NCI-H187 (cell line): ENCODE measurements at places on chromosomes 6 and 20.

DNA sequence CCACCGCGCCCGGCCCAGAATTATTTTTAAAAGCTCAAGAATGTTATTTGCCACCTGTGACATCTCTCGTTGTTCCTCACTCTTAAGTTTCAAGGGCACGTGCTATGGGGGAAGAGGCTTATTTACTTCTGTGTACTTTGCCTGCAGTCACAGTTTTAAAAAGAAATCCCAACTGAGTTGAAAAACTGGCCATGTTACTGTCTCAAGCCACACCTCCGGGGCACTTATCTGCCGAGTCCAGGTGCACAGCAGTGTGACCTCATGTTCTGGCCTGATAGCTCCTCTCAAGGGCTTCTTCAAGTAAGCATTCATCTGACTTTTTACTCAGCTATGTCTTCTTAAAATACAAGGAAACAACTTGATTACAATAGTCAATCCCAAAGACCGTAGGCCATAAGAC lies 34.5 kb downstream of the SHLD1 start:
- DNase-seq: no peak

GRCh38 chr6:40960742-40961430 lies 78.1 kb downstream of the UNC5CL start:
- DNase-seq: no peak

DNA sequence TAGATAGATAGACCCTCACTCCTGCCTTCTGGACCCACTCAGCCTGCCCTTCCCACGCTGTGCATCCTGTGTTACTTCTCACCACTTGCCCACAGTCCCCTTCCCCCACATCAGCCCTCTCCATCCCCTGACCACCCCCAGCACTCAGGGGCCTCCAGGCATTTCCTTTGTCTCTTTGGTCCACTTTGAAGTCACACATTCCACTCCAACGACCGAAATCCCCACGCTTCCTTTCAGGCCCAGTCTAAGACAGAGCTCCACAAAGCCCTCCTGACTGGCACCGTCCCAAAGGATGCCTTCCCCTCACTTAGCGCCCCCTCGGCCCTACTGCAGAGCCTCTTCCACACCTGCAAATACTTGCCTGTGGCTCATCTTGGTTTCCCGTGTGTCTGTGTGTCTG lies 83.8 kb downstream of the FOXF2 start:
- no peak for DNase-seq

- no peak for DNase-seq
These were observed 2.5 kb downstream of the CCR6 start for GRCh38 chr6:167125410-167125809.

- no peak for DNase-seq
These were observed 239.9 kb downstream of the TSHZ2 start for GRCh38 chr20:53212018-53212417.

DNA sequence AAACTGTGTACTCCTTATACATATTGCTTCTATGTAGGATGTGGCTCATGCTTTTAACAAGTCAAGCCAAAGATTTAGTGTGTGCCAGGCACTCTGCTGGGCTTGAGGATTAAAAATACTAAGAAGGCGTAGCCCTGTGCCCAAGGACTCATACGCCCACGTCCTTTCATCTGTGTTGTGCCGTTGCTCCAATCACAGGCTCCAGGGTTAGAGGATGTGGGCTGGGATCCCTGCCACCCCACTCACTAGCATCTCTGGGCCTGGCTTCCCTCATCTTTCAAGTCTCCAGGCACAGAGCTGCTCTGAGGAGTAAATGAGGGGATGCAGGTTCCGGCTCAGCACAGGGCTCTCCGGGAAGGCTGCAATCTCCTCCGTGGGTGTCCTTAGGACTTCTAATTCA lies 214.2 kb downstream of the SYNDIG1 start:
- no peak for DNase-seq

GRCh38 chr6:32168807-32169591 lies 4.6 kb downstream of the EGFL8 start:
- no peak for DNase-seq

DNA sequence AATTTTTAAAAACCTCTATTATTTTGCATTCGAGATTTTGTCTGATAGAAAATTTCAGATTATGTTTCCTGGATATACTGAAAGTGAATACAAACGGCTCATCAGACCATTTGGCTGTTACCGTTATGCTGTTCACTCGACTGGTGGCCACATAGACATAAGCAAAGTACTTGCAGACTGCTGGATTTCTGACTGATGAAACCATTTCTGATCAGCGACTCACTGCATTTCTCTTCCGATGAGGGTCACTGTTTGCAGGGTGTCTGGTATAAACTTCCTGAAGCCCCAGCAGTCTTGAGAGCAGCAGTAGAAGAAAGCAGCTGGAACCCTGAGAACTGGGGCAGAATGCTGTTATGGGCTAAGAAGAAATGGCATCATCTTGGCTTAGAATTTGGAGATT lies 17.7 kb downstream of the SNX9 start:
- DNase-seq: no peak

DNA sequence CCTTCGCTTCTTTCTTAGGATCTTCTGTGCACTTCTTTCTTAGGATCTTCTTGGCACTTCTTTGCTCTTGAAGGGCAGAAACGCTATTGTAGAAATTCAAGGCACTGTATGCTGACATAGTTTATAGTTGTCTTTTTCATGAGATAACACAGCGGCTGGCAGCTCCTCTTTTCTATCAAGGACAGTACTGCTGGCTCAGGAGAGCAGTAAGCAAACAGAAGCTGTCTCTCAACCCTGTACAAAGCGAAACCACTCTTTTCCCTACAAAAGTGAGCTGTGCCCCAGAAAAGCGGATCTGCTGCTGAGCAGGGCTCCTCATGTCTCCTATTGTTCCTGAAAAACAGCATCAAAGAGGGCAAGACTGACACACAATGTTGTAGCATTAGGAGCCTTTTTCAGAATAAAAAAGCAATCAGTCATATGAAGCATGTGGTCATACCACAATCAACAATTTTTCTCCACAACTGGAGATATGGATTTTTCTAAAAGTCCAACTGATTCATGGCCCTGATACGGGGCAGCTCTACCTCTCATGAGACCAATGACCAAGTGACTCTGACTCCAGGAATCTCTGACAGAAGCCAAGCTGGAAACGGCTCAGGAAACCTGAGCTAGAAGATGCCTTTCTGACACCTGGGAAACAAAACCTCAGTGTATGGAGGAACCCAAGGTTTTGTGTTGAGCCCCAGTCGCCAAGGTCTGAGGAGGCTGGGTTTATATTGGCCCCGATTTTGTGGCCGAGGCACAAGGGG lies 255.9 kb downstream of the ESR1 start:
- no peak for DNase-seq

GRCh38 chr6:56757588-56757984 lies 114.9 kb upstream of the DST start:
- DNase-seq: no peak

DNA sequence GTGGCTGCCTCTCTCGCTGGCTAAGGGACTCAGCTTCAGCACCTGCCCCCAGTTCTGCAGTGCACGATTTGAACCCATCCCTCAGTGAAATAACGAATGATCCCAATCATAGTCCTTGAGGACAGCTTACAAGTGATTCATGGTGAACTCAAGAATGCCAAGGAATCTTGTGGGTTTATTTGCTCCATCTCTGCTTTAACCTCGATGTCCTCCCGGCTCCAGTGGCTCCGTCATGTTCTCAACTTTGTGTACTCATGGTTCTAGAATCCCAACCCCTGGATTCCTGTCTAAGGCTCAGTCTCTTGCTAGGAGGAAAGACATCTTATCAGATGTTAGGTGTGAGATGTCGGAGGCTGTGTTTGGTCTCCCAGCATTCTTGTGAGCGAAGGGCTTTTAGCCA lies 29.0 kb upstream of the GTSF1L start:
- DNase-seq: no peak

GRCh38 chr6:53203483-53203882 lies 54.8 kb upstream of the GCM1 start:
- DNase-seq: no peak

GRCh38 chr6:75376347-75377024 lies 91.9 kb upstream of the TMEM30A start:
- no peak for DNase-seq

DNA sequence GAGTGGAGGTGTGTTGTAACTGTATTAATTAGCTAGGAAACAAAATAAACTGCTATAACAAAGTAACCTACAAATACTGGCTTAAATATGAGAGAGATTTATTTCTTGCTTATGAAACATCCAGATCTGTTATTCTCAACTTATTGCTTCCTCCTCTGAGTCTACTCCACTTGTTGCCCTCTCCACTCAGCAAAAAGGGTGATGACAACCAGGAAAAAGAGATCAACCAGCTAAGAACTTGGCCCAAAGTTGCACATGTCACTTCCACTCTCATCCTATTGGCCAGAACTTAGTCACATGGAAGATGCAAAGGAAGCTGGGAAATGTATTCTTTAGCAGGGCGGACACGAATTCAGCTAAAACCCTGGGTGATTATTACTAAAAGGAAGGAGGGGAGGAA lies 5.2 kb upstream of the TP53RK start:
- no peak for DNase-seq

DNA sequence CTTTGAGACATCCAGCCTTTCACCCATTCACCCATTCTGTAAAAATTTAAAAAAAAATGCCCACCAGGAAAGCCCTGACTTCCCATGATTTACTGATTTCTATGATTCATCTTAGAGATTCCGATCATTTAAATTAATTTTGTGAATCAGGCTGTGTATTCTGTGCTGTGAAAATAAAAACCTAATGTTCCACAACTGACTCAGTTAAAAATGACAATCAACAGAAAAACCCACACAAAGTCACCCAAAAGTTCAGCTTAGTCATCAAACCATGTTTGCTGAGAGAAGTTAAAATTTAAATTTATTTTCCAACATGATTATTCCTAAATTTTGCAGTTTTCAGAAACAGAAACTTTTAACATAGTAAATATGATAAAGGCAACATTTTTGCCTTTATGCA lies 509.9 kb downstream of the TENT5A start:
- no peak for DNase-seq

DNA sequence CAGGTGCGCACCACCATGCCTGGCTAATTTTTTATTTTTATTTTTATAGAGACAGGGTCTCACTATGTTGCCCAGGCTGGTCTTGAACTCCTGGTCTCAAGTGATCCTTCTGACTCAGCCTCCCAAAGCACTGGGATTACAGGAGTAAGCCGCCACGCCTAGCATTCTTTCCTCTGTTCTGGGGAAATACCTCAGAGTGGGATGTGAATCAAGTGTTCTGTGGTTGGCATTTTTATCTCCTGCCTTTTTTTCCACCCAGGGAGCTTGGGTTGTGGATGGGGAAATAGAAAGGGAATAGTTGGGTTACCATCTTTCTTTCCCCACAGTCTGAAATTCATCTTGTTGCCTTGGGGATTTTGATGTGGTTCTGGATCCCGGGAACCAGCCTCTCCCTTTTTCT lies 24.1 kb downstream of the TFAP2C start:
- no peak for DNase-seq

GRCh38 chr6:20432692-20433091 lies 31.0 kb downstream of the E2F3 start:
- DNase-seq: no peak

DNA sequence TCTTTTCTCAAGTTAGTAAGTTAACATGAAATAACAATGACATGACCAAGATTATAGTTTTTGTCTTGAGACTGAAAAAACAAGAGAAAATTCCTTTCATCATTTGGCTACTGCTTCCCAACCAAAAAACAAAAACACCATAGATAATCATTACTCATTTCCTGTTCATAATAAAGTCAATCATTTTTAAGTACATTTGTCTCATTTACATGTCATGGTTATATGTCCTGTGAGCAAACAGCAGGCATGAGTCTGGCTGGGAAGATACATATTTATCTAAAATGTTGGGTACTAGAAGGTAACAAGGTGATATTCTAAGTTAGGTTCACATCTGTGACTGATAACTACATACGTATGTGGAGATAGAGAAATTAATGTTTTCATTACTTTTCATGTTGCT lies 180.5 kb downstream of the ISM1 start:
- DNase-seq: no peak

DNA sequence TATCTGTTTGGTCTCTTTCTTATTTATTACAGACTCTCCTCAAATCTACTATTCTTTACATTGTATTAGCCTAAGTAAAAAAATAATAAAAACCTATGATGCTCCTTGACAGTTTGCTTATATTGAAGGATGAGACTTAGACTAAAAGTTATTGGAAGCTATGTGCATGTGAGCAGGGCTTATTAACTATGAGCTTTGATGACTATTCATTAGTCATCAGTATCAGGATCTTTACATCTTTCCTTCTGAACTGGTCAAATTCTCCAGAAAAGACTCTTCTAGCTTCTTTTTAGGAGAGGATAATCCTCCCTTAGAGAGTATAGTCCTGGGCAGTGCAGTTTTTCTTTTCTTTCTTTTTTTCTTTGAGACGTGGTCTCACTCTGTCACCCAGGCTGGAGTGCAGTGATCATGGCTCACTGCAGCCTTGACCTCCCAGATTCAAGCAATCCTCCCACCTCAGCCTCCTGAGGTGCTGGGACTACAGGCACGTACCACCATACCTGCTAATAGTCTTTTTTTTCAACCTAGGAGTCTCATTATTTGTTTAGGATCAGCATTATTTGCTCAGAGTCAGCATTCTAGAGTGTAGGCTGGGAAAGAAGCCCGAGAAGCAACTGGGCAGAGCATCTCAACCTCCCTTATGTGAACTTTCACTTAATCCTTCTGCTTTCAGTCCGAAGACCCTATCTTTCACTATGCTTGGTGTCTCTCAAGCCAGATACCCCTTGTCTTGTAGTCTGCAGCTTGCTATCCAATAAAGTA lies 37.1 kb upstream of the YWHAB start:
- DNase-seq: no peak

DNA sequence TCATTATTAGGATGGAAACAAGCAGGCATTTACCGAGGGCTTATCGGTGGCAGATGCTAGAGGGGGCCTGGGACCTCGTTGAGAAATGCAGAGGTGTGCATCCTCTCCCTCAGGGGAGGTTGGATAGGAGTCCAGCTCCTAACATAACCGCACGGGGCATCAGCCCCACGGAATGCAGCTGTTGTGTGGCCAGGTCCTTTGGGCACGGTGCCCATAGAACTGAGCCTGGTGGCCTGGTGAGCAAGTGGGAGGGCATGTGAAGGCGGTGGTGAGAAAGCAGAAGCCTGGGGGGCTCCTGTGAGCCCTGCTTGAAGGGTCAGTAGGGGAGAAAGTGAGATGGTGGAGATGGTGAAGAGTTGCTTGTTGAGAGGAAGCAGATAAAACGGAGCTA lies 143.7 kb downstream of the CDH26 start:
- DNase-seq: no peak

DNA sequence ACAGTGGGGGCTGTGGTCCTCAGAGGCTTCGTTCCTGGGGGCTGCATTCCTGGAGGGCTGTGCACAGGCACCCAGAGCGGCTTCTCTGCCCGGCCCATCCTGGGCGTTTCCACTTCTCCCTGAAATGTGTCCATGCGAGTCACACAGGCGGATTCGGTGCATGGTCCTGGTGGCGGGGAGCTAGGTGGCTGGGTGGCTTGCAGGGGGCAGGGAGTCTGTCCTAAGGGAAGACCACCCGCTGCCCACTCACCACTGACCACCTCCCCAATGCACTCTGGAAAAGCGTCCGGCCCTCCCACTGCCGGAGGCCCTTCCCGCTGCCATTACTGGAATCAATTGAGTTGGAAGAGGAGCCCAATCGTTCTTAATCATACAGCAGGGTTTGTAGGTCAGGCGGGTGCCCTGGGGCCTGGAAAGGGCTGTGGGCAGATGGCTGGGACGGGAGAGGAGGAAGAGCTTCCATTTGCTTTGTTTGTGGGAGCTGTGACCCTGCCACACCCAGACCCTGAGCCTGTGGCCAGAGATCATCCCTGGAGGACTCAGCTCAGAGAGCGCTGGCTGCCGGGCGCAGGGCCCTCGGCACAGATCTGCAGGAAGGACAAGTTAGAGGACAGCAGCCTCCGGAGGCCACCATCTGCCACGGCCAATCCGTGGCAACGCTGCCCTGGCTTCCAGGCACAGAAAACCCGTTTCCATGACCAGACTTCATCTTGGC lies 6.4 kb downstream of the CHRNA4 start:
- DNase-seq: no peak

GRCh38 chr6:3500262-3501014 lies 43.6 kb upstream of the SLC22A23 start:
- DNase-seq: no peak
